ENCODE measurements at places on chromosomes 6 and 20. TPM values are rescaled to one million over a fixed set of nuclear protein-coding genes. Genes with fewer than 3 reads are reported as not detected.

GRCh38 chr6:96836631-96837080 is 621 bp downstream of the GPR63 start:
- no peak for DNase-seq

DNA sequence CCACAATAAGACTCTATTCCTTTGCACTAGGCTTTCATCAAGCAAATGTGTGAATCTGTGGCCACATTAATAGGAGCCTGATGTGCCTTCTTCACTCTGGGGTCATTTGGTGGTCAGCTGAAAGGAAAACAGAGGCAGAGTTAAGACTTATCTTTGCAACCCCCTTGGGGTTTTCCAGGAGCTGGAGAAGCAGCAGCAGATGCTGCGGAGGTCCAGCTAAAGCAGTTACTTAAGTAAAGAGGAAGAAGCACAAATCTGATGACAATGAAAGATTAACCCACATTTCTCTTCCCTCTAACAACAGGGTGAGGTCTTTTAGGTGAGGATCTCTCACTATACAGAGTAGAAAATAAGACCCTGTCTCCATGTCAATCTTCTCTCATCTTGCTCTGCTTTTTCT is 45.4 kb upstream of the QKI start:
- DNase-seq = no peak

TGM3 gene
- total RNA-seq = not detected

DNA sequence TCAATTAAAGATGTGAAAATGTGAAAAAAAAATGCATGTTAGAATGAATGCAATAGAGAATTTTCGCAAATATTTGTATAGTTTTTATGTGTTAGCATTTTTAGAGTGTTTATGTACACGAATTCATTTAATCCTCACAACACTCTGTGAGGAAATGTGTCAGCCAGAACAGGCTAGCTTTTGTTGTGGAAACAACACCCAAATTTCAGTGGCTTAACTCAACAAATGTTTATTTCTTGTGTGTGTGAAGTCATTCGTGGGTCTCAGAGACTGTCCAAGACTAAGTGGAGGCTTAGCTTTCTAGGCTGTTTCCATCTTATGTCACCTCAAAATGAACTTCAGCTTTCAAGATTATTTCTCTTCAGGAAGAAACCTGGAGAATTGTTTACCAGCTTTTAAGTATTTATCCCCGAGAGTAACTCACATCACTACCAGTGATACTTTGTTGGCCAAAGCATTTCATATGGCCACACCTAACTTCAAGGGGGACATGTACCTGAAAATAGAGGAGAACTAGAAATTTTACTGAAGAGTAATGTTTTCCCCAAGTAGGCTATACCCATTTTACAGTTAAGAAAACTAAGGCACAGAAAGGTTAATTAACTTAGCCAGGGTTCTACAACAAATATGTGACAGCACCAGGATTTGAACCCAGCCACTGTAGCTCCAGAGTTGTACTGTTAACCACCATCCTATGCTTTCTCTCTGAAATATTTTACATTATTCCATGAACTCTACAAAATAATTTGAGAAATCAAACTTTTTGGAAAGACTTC is 306.1 kb downstream of the QKI start:
- no peak for DNase-seq

DNA sequence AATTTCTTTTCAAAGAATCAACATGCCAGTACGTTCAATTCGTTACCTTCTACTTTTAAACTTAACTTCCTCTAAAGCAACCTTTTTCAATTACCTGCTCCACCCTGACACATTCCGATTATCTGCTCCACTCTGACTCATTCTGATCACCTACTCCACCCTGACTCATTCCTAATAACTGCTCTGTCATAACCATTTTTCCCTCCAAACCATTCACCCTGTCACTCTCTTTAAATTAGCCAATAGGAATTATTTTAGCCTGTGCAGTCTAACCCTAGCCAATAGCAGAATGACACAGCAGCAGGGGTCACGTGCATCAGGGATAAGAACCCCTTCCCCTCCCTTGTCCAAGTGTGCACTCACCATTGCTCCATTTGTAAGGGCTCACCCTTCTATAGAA is 557.4 kb upstream of the EYS start:
- no peak for DNase-seq

GRCh38 chr6:4466261-4466660 is 309.9 kb upstream of the CDYL start:
- no peak for DNase-seq

BPI gene
- total RNA-seq = not detected

DNA sequence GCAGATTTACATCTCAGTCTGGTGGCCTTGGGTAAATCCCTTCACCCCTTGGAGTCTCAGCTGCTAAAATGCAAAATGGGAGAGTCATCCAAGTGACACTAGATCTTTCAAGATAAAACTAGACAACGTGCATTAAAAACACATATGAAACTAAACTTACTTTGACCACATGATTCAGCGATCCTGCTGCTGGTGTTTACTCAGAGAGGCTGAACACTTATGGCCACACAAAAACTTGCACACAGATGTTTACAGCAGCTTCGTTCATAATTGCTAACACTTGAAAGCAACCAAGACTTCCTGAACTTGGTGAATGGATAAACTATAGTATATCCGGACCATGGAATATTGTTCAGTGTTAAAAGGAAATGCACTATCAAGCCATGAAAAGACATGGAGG is 55.3 kb upstream of the GPR6 start:
- DNase-seq = no peak

DNA sequence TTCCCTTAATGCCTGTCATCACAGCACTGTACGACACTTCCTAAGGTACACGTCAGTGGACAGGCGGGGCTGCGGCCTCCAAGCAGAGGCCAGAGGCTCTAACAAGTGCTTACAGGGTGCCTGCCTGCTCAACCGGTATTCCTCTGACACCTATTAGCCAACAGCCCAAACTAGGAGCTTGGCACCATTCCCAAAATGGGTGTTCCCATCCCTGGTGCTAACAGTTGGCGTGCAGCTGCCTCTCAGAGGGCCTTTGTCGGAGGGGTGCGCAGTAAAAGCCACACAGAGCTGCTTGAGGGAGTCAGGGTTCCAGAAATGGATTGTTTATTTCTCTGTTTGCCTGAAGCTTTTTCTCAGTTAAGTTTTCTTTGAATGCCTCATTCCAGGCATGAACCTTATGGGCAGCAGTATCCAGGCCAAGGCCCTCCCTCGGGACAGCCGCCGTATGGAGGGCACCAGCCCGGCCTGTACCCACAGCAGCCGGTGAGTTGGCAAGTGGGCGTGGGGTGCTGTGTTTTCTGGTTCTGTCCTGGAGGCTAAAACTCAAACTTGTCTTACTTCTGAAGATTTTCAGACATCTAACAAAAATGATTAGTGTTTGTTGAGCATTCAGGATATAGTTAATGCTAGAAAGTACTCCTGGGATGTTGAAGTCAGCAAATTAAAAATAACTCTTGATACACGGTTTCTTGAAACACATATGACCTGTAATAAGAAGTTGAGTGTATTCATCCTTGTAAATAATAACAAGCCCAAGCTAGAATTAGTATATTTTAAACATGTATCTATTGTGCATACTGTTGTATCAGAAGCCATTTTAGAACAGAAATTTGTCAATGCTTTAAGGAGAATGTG is 124.7 kb downstream of the TMEM242 start:
- DNase-seq = peak; percentile 76

PLN gene
- total RNA-seq = 1,831 TPM

DNA sequence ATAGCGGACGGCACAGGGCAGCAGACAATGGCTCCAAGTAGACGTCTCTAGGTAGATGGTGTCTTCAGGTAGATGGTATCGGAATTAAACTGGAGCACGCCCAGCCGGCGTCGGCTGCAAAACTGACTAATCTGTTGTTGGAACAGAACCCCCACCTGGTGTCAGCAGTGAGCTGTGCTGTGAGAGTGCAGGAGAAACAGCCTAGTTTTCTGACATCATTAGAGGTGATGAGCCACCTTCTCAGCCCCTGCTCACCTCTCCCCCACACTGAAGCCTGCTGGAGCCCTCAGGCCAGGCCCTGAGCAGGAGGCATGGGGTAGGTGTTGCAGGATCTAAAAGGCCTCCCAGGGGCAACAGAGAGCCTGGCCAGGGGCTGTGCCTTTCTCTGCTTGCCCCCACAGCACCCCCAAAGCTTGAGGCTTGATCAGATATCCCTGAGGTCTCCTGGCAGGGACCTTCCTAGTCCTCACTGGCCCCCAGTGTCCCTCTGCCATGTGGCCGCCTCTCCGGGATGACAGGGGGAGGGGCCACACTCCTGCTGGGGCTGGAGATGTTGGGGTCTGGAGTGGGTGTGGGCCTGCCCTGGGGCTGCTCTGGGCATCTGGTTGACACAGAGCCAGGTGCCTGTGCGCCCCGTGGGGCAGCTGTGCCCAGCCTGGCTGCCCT is 6.9 kb upstream of the HELZ2 start:
- DNase-seq = no peak

DNA sequence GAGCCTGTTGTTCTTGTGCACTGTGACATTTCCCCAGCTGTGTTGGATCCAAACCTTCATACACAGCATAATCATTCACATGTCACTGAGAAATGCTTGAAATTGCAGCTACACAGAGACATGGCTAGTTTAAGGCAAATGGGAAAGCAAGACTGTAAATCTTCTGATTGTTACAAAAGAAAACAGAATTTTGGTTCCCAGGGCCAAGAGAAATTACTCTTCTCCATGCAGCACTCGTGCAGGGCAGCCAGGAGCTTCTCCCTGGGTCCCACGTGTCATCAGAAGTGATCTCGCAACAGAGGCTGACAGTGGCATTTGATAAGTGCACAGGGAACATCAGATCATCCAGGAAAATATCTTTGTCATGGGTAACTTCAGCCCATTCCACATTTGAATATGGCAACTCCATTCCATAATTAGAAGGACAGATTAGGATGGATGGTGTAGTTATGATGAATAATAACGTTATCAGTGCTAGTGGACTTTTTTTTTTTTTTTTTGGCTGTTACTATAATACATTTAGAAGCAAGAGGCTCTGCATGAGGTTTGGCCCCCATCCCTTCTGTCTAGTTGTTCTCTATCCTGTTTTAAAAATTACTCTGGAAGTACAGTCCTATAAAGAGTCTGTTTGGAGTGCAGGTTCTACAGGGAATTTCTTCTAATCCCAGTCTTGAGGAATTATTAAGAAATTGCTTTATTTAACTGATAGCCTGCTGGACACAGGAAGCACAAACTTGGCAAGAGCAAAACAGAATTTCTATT is 571.0 kb upstream of the NOX3 start:
- no peak for DNase-seq

IL17A gene
- total RNA-seq = not detected

SAPCD1 gene
- not detected for total RNA-seq

FARS2 gene
- 15.0 TPM for total RNA-seq

BMP6 gene
- total RNA-seq = 19.1 TPM

PARD6B gene
- 5.9 TPM for total RNA-seq

GRCh38 chr20:10652660-10653261 is 21.0 kb downstream of the JAG1 start:
- no peak for DNase-seq

DNA sequence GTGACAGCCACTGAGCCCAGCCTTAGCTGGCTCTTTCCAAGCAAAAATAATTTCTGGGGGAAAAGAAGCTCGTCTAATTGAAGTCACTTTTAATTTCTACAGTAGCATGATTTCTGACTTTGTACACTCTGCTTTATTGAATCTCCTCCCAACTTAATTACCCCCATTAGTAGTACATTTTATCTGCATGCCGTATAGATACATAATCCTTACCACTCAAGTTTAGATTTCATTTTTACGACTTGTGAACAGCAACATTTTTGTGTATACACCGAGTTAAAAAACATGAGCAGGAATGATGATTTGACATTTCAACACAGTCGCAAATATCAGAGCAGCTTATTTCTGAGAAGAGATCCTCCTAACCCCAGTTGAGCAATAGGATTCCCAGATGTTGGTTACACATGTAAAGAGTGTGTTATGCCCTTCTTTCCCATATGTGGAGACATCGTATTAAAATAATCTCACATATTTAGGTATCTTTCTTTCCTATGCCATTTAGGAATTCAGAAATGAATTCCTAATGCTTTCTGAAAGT is 127.3 kb upstream of the MTHFD1L start:
- no peak for DNase-seq

DNA sequence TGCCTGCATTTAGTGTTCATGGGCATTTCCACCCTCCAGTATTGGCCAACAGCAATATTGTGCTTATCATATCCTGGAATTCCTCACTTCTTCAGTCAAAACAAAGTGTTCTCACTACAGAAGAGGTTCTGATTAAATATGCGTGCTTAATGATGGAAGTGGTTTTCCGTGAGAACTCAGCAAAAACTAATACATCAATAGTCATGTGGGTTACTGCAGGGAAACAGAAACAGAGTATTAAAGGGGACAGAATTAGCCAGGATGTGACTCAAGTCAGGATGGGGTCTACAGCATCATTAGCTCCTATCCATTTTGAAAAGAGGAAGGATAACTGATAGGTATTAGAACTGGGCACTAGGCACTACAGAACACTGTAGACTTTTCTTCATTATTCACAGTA is 384.6 kb downstream of the CDKAL1 start:
- DNase-seq = no peak

SNAP25 gene
- 9.3 TPM for total RNA-seq

DNA sequence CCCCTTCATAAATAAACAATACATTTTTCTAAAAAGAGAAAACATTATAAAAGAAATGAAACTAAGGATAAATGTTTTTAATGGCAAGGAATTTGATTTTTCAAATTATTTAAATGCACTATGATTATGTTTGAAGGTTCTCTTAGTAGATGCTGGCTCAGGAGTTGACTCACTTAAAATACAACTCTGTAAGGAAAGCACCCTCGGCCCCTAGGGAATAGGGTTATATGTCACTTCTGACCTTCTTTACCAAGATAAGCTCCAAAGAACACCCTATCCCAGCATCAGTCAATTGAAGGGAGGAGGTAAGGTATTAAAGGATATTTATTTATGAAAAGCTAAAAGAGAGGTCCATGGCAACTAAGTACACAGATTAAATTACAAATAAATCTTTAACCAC is 6.8 kb downstream of the SNAP91 start:
- DNase-seq = no peak

LY86 gene
- 5.2 TPM for total RNA-seq

NNAT gene
- total RNA-seq = 0.78 TPM

F13A1 gene
- 30.4 TPM for total RNA-seq

DNA sequence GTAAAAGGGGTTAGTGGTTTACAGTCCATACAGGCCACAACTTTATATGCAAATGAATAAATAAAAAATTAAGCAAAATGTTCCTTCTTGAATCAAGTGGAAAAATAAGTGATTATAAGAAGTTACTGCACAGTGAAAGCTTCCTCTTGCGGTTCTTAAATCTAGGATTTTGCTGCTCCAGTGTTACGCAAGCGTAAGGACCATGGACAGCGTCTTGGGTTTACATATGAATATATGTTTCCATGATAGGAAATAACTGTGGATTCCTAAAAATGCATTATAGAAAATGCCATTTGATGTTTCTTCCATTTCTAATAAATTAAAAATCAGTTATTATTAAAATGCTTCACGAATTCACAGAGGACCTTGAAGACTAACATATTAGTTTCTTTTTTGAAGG is 176.6 kb upstream of the POU3F2 start:
- DNase-seq = no peak

All from right atrium auricular region (tissue), 2 donors.